ENCODE measurements at places on chromosomes 2 and 18.

DNA sequence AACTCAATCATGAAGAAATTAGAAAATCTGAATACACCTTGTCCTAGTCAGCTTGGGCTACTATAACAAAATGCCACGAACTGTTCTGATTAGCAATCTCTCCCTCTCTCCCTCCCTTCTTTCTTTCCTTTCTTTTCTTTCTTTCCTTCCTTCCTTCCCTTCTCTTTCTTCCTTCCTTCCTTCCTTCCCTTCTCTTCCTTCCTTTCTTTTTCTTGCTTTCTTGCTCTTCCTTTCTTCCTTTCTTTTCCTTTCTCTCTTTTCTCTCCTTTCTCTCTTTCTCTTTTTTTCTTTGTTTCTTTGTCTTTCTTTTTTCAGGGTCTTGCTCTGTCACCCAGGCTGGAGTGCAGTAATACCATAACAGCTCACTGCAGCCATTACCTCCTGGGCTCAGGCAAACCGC, 23.6 kb upstream of the EMILIN2 start:
- DNase-seq, result no peak

DNA sequence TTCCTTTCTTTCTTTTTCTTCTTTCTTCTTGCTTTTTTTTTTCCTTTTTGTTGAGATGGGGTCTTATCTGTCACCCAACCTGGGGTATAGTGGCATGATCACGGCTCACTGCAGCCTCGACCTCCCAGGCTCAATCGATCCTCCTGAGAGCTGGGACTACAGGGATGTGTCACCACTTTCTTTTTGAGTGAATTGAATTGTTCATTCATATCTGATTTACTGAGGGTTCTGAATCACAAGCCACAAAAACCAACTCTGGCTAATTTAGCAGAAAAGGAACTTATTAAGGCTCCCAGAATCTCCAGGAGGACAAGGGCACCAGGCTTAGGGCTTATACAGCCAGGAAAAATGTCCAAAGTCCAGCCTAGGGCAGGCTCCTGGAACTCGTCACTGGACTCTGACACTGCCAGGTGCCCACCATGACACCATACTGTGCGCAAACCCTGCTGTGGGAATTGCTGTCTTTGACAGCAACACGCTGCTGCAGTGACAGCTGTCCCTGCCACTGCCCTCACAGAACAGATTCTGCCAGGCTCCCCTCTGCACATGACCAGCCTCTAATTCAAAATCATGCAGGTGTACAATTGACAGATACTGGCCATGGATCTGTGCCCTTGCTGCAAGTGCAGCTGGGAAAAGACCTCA, 42.9 kb upstream of the EML6 start:
- DNase-seq, result peak; percentile 58

GRCh38 chr2:15726321-15727057, 134.8 kb downstream of the DDX1 start:
- DNase-seq, result no peak

DNA sequence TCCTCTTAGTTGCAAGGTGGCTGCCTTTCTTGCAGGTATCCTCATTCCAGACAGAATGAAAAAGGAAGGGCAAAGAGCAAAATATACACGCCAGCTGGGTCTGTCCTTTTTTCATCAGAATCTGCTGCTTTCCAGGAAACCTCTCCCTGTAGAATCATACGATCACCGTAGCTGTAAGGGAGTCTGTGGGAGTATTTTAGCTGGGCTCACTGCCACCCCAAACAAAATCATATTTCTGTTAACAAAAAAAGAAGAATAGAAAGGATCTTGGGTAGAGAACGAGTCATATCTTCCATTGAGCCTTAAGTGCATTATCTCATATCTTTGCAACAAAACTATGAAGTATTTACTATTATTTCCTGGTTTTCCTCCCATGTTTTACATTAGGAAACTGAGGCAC, 15.0 kb upstream of the TANC1 start:
- no peak for DNase-seq

DNA sequence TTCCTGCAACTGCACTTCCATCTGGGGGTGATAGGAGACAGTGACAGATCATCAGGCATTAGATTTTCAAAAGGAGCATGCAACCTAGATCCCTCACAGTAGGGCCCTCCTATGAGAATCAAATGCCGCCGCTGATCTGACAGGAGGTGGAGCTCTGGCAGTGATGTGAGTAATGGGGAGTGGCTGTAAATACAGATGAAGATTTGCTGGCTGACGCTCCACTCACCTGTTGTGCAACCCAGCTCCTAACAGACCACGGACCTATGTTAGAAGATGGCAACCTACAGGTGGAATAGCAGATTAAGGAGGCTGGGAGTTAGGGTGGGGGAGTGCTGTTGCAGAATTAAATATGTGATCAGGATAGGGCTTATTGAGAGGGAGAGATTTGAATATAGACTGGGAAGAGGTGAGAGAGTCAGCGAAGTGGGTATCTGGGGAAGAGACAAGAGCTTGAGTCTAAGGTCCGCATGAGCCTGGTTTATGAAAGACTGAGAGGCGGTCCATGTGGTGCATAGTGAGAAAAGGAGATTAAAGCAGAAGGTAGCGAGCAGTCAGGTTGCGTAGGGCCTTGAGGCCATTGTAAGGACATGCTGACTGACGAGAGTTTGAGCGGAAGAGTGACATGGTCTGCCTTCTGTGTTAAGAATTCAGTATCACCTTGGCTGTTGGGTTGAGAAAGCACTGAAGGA, 31.3 kb upstream of the TOGARAM2 start:
- no peak for DNase-seq

DNA sequence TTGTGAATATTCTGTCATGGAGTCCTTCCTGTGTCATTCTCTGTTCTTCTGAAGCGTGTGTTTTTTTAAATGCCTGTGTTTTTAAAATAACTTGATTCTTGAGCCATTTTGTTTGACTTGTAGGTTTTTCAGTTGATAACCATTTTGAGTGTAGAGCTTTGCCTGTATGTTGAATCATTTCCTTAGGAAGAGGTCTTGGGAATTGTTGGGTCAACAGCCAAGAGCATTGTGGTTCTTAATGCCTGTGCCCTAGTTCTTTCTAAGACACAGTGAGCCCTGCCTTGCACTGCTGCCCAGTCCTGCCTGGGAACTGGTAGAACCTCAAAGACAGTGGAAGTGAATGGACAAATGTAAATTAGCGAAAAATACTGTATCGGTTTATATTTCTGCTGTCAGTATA, 25.9 kb downstream of the RAB12 start:
- no peak for DNase-seq

GRCh38 chr2:38260469-38260868, 116.6 kb downstream of the ATL2 start:
- DNase-seq, result no peak

- no peak for DNase-seq
Observed at GRCh38 chr2:26957534-26957933, 12.9 kb upstream of the MAPRE3 start.

DNA sequence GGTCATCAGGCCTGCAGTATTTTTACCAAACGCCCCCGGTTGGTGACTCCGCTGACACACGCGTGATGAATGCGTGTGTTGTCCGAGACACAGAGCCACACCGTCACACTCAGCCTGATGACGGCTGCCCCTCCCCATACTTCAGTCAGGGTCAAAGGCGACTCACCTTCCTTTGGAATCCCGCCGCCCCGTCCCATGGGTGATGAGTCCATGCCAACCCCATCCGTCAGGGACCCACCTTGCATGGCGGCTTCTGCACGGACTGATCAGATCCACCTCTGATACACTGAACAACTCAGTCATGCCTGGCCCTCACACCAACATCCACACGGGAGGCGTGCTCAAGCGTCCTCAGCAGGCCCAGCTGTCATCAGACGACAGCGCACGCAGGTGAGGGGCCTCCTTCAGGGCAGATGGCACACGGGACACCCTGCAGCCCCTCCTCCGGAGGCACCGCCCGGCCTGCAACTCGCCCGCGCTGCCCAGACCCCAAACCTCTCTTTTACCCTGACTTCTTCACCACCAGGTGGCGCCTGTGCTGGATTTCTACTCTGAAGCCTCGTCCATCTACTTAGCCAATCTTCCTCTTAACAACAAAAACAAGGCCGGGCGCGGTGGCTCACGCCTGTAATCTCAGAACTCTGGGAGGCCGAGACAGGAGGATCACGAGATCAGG, 89.2 kb downstream of the ZNF516 start:
- no peak for DNase-seq

GRCh38 chr2:160703648-160704585, 210.3 kb upstream of the RBMS1 start:
- peak; percentile 42 for DNase-seq

GRCh38 chr2:195368249-195369217, 288.5 kb upstream of the SLC39A10 start:
- no peak for DNase-seq

- DNase-seq, result no peak
Observed at GRCh38 chr2:219400562-219400961, 12.8 kb upstream of the DNPEP start.

DNA sequence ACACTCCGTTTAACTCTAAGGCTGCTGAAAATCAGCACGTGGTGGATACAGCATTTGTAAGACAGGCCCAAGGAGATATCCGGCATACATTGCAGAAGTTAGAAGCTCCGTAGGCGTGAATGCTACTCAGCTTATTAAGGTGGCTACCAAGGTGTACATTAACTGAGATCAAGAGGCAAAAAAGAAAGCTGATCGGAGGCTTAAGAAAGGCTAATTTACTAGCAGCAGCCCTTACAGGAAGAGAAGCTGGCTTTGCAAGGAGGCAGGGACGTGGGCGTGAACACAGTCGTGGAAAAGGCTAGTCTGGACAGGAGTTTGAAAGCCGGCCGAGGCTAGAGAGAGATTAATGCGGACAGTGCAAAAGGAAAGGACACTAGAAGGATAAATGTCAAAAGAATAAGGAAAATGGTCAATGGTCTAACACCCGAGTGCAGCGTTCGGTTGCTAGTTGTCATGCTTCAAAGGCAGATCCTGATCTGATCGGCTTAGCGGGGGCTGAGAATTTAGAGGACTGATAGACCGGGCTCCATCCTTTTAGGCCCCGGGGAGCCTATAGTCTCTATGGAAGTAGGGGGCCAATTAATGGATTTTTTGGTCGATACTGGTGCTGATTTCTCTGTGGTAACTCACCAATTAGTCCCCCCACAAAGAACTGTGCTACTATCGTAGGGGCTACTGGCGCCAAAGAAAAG, 45.6 kb upstream of the SELENOI start:
- DNase-seq, result peak; percentile 4

GRCh38 chr2:38496927-38497669, 105.6 kb downstream of the HNRNPLL start:
- no peak for DNase-seq

- DNase-seq, result no peak
Observed at GRCh38 chr2:195411219-195411687, 245.8 kb upstream of the SLC39A10 start.

DNA sequence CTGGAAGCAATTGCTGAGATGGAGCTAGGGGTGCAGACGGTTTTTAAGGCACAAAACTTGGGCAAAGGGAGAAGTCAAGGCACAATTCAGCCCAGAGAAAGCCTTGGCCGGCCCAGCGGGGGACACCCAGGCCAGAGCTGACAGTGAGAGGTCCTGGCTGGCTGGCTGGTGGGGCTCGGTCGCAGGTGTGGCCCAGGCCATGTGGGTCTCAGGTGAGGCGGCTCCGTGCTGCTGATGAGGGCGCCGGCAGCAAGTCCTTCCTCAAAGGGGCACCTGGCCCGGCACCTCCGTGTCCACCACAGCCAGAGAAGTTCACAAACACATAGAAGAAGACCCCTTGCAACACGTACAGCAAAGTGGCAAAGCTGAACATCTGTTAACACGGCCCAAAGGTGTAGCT, 54.2 kb upstream of the LDLRAD4 start:
- no peak for DNase-seq

Data from stimulated activated naive B cell treated with anti-CD40 and anti-IgM and Interleukin-4, amounts not matched to agents 10 μg/mL and 1 μg/mL and 100 μg/mL, for 72 hours (primary cell).